ENCODE measurements at places on chromosomes 1 and 21.
A peak's percentile ranks its signal among the peaks of the same experiment; 100 is the strongest.

DNA sequence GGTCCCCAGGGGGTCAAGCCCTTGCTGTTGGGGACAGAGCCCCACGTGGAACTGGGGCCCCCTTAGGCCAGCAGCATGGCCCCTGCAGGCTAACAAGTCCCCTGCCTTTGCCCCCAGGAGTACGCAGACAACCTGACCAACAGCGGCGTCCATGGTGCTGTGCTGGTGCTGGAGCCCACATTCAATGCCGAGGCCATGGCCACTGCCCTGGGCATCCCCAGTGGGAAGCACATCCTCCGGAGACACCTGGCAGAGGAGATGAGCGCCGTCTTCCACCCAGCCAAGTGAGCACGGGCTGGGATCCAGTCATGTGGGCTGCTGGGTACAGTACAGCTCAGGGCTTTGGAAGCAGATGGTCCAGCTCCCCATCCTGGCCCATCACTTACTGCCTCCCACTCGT is 49.6 kb upstream of the TMEM51 start:
- no peak for DNase-seq

DNA sequence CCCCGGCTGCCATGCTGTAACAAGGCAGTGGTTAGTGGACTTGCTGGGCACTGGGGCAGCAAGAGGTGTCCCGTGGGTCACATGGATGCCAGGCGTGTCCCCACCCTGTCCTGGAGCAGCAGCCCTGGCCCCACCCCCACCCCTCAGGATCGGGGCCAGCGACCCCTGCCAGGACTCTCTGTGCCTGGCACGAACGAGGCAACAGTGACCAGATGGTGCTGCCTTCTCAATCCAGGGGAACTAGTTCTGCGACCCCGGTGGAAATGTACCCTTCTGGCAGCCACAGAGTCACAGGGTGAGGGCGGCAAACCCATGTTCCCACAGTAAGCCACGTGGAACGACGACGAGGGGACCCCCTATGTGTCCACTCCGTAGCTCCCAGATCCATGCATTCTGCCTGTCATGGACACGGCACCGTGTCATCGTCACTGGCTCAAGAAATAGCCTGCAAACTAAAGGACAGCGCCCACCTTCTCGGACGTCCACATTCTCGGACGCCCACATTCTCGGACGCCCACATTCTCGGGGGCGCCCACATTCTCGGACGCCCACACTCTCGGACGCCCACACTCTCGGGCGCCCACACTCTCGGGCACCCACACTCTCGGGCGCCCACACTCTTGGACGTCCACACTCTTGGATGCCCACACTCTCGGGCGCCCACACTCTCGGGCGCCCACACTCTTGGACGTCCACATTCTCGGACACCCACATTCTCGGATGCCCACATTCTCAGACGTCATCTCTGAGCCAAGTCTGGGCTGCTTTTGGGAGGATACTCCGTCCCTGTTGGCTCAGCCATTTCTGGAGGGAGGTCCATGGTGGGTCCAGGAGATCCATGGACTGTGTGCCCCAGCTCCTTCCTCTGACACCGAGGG is 19.6 kb upstream of the ACTRT2 start:
- no peak for DNase-seq

DNA sequence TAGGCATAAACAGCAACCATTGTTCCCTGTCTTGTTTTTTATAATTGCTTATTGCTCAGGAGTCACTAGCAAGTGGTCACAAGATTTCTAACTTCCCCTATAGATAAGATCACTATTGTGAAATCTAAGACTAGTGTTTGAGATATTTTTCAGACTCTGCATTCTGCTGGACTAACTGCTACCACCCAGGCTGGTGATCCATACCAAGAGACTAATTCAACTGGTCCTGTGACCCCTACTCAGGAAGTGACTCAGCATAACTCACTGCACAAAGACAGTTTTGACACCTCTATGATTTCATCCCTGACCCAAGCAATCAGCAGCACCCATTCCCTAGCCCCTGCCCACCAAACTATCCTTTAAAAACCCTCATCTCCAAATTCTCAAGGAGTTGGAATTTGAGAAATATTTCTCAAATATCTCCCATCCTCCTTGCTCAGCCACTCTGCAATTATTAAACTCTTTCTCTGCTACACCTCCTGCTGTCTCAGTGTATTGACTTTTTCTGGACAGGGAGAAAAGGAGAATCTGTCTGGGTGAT is 52.7 kb downstream of the TRIM33 start:
- peak; percentile 92 for DNase-seq

DNA sequence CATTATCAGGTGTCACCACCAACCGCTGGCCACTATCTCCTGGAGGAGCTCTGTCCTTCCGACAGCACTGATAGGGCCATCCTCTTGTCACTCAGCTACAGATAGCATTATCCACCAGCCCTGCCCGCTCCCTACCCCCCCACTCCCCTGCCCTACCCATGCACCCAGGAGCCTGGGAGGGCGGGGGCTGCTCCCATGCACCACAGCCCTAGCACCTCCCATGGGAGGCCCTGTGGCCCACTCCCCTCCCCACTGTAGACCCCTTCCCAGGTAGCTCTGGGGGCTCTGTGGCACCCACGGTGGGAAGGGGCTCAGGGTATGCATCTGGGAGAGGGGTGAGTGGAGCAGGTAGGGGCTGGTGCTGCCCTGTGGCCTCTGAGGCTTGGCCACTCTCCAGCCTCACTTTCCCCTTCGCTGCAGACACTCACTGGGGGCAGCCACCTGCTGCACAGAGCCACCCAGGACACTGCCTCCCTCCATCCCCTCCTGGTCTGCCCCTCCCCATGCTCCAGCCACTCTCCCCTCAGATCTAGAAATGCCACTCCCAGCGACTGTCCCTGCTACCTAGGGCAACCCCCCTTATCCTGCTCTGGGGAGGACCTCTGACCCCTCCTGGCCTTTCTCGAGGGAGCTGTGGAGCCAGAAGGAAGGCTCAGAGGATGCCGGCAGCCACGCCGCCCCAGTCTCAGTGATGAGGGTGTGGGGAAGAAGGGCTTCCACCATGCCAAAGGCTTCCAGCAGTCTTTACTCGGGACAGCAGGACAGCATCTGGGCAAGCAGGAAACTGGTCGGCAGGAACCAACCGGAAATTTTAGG is 58.5 kb downstream of the WNT9A start:
- peak; percentile 16 for DNase-seq

DNA sequence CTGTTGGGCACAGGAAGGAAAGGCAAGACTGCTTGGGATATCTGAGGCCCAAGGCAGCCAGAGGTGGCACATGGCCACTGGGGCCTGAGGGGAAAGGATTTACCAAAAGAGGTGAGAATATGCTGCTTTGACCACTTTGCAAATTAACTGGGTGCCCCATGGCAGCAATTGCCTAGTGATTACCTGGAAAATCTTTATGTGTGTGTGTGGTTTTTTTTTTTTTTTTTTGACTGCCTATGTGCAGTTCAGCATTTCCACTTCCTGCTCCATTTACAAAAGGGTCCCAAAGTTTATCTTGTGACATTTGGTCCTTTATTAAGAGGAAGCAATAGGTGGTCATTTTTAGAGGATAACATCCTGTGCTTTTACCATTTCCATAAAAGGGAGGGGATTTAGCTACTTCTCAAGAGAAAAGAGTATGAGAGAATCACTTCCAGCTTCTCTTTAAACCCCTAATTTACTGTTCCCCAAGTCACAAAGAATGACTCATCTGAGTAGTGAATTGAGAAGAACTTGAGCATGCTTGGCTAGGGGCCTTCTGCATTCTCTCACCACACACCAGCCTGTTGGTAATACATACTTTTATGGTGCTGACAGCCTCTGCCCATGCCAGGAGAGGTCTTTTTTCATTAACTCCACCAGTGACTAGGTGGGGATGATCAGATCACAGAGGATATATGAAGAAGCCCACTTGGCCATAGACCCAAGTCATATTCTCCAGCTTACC is 52.1 kb downstream of the SYDE2 start:
- DNase-seq = peak; percentile 71

GRCh38 chr1:61687901-61688300 is 37.0 kb downstream of the TM2D1 start:
- no peak for DNase-seq

DNA sequence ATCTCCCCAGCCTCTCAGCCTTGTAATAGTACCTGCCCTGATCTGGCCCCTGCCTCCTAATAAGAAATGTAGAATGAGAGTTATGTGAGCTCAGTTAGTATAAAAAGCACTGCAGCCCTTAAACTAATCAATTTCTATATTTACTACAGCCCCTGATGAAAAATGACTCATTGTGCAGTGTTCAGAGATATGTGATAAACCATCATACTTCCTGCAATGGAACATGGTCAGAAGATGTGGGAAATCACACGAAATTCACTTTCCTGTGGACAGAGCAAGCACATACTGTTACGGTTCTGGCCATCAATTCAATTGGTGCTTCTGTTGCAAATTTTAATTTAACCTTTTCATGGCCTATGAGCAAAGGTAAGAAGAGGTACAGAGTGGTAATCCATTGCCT is 176.8 kb upstream of the PDE4B start:
- DNase-seq = peak; percentile 31

DNA sequence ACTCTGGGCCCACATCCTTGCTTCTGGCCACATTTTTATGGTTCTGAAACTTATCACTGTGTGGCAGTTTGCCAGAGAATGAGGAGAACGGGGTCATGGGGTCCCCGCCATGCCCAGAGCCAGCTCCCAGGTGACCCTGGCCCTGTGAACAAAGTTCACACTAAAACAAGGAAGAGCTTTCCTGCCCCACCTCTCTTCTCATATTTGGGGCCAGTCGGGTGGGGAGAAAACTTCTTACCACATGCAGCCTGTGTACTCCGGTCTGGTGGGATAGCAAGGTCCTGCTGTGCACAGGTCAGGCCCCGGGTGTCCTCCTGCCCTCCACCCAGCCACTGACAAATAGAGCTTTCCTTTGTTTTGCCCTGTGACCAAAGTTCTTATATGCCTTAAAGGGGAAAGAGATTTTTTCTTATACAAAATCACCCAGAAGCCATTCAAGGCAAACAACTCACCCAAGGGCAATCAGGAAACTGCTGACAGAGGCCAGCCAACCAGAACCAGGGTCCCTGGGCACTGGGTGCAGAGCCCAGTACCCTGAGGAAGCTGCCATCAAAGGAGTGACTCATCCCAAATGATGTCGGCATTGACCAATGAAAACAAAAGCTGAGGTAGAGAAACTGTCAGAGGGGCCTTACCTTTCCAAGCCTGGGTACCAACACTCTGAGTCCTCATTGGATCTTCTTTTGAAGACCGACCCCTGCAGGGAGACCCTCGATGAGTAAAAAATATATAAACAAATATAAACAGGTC is 53.6 kb downstream of the OLIG1 start:
- DNase-seq = no peak

DNA sequence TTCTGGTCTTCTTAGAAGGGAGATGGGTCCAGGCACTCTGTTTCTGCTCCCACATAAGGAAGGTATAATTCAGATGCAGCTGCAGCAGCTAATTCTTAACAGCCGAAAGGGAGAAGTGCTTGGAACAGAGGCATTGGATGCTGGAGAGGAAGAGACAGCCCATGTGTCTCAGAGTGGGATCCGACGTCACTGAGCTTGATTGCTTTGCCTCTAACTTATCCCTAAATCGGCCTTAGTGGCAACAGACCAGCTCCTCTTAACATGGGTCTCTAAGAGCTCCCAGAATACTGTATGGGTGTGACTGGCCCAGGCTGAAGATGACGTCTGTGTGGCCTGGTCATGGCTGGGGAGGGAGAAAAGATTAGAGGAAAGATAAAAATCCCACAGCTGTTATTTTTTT is 40.7 kb upstream of the KCND3 start:
- DNase-seq = no peak

GRCh38 chr1:87329526-87330056 is 911 bp downstream of the LMO4 start:
- DNase-seq = peak; percentile 23

- DNase-seq = peak; percentile 80
Measured at GRCh38 chr1:212010004-212010403, 25.4 kb downstream of the INTS7 start.

GRCh38 chr1:108527837-108528236 is 32.1 kb upstream of the EEIG2 start:
- no peak for DNase-seq

DNA sequence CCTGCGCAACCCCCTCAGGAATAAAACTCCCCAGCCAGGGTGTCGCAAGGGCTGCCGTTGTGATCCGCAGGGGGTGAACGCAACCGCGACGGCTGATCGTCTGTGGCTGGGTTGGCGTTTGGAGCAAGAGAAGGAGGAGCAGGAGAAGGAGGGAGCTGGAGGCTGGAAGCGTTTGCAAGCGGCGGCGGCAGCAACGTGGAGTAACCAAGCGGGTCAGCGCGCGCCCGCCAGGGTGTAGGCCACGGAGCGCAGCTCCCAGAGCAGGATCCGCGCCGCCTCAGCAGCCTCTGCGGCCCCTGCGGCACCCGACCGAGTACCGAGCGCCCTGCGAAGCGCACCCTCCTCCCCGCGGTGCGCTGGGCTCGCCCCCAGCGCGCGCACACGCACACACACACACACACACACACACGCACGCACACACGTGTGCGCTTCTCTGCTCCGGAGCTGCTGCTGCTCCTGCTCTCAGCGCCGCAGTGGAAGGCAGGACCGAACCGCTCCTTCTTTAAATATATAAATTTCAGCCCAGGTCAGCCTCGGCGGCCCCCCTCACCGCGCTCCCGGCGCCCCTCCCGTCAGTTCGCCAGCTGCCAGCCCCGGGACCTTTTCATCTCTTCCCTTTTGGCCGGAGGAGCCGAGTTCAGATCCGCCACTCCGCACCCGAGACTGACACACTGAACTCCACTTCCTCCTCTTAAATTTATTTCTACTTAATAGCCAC is 696 bp downstream of the TGFB2 start:
- peak; percentile 78 for DNase-seq

DNA sequence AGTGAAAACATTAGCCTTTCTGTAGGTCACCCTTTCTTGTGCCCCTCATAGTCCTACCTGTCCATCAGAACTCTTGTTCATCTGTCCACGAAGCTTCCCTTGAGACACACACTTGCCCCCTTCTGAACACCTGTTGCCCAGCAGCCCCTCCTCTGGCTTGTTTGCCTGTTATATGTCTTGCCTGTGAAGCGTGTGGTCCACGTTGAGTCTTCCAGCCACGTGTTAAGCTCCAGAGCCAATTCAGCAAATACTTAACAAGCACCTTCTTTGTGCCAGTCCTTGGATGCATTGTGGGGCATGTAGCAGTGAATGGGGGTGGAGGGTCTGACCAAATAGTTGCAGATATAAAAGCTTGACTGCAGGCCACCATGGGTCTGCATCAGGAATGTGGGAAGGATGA is 66.6 kb downstream of the MAN1C1 start:
- DNase-seq = no peak

GRCh38 chr1:44739307-44740178 is at the start of gene KIF2C:
Gene KIF2C (plus strand): TSS chr1:44739837. CDS start chr1:44739933, 96 bp downstream.
- peak; percentile 98 for DNase-seq

All from iris pigment epithelial cell (primary cell).